Stimulated activated CD8-positive, alpha-beta memory T cell treated with anti-CD3 and anti-CD28 coated beads, Interleukin-15, amount 100 ng/mL, for 24 hours (primary cell): ENCODE measurements at places on chromosomes 2 and 18.

DNA sequence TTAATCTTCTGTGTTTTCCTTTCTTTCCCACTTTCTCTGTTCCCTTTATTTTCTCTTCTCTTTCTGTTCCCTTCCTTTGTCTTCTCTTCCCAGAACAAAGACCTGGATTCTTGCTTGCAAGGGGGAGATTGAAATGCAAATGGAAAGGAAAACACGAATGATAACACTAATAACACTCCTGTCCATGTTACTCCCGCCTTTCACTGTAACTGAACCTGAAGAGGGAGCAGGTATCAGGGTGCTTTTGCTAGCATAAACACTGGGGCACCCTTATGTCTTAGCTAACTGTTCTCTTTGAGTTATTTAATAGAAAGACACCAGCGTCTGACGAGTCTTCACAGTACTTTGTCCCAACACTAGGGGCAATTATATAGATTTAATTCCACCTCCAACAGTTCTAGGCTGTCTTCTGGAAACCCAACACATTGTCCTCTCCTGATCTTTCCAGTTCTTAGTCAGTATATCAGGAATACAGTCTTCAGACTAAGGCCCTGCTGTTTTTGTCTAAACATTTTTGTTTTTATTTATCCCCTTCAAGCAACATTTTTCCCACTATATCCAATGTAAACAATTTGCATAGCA is 99.2 kb downstream of the PTPRM start:
- no peak for DNase-seq

- DNase-seq, result no peak
Observed at GRCh38 chr18:39781565-39781964, 2173.5 kb upstream of the PIK3C3 start.

GRCh38 chr18:52933356-52933755 is 593.4 kb downstream of the DCC start:
- DNase-seq, result no peak

- no peak for DNase-seq
Observed at GRCh38 chr2:42182654-42183308, 13.6 kb downstream of the EML4 start.

- no peak for DNase-seq
Observed at GRCh38 chr2:184765112-184765895, 167.0 kb downstream of the ZNF804A start.

GRCh38 chr2:45664635-45665261 is 13.3 kb downstream of the PRKCE start:
- DNase-seq, result no peak

- no peak for DNase-seq
Observed at GRCh38 chr2:208086029-208086428, 38.3 kb downstream of the CRYGD start.

DNA sequence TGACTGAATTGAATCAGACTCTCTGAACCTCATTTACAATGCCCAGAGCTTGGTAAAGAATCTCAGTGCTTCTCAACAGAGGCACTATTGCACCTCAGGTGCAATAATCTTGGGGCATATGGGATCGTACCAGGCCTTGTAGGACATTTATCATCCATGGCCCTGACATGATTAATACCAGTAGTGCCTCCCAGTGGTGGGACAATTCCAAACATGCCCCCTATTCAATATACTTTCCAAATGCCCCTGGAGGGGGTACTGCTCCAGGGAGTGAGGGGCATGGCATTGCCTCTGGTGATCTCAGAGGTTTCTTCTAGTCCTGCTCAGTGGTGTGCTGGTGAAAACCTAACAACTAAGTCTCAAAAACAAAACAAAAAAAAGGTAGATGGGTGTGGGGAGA is 174.9 kb upstream of the SMAD2 start:
- no peak for DNase-seq
